Endothelial cell (in vitro differentiated cells): ENCODE measurements at places on chromosomes 12 and 14. TPM values are rescaled to one million over a fixed set of nuclear protein-coding genes. Genes with fewer than 3 reads are reported as not detected.

- no peak for DNase-seq
Observed at GRCh38 chr14:60760644-60761364, 26.2 kb downstream of the MNAT1 start.

Gene DENND5B
- total RNA-seq: 20.0 TPM

DNA sequence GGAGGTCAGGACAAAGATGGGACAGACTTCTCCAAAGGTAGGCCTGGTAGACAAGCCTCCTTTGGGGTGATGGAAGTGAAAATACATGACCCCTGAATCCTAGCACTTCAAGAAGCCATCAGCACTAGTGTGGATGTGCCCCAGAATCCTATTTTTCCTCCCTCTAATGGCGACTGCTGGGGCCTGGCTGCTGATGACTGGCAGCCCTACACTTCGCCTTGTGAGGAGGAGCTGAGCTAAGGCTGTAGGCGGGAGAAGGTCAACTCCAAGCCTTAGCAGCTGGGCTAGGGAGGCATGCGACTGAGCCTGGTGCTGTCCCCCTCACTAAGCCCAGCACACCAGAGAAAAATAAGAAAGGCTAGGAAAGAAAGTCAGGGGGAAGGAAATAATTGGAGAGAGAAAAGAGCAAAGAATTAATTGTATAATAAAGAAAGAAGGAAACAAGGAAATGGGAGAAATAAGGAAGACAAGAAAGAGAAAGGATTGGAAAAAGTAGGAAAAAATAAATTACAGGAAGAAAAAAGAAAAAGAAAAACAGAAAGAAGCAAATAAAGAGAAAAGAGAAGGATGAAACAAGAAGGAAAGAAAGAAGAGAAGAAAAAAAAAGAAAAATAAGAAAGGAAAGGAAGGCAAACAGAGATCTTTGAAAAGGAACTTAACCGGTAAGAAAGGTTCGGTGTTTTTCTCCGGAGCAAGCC lies 4.7 kb upstream of the HOXC10 start:
- no peak for DNase-seq

DNA sequence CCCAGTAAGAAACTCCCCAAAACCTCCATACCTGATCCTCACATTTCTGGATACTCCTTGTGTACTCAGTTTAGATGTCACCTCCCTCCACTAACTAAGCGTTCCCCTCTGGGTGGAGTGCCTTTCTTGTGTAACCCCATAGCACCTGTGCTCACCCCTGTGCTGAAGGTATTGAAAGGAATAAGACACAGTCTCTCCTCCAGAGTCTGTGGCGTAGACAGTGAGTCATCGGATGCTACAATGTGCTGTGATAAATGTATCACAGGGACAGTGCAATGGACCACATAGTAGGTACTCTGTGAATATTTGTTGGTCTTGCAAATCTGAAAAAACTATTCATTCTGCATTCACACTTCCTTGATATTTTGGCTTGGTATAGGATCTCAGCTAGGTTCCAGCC lies 30.8 kb downstream of the TSPAN9 start:
- no peak for DNase-seq

- DNase-seq: no peak
Observed at GRCh38 chr14:65866448-65866847, 453.9 kb downstream of the FUT8 start.

GRCh38 chr14:39974036-39974435 lies 541.8 kb upstream of the FBXO33 start:
- DNase-seq: no peak

- DNase-seq: no peak
Observed at GRCh38 chr12:122199484-122200355, 3.8 kb upstream of the B3GNT4 start.

- no peak for DNase-seq
Observed at GRCh38 chr12:31702047-31702446, 26.8 kb downstream of the AMN1 start.

DNA sequence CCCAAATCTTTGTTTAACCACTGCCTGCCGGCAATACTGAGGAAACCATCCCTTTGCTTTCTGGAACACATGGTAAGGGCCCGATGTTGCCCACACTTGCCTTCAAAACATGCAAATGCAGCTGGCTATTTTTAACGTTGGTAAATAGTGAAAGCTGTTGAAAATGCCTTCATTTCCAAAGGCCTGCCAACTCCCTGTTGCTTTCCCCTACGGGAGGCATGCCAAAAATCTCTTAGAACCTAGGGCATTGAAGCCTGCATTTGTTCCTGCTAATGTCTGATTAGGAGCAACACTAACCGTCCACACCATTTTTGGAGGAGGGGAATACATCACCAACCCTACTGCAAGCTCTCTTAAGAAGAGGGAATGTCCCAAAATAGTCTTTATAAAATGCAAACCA lies 152.6 kb upstream of the NOS1 start:
- DNase-seq: no peak

DNA sequence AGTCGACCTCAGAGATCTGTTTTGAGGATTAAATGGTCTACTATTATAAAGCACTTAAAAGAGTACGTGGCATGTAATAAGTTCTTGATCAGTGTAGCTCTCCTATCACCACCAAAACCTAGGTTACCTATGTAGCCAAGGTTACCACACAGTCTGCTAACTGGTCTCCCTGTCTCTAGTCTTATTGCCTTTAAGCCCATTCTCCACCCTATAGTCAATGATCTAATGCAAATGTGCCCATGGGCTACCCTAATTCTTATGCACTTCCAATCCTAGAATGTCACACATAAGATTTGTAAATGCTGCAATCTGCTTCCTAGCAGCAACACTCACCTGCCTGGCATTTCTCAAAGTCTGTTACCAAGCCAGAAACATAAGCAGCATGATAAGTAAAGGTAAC lies 44.9 kb downstream of the C2CD5 start:
- DNase-seq: no peak

- no peak for DNase-seq
Observed at GRCh38 chr12:113184098-113184899, 979 bp downstream of the DDX54 start.

- no peak for DNase-seq
Observed at GRCh38 chr12:27105746-27106536, 23.6 kb upstream of the C12orf71 start.

- DNase-seq: no peak
Observed at GRCh38 chr14:106547735-106548434, 1021.5 kb downstream of the TMEM121 start.

- DNase-seq: peak; percentile 4
Observed at GRCh38 chr12:99131751-99132199, 486.7 kb downstream of the APAF1 start.

DNA sequence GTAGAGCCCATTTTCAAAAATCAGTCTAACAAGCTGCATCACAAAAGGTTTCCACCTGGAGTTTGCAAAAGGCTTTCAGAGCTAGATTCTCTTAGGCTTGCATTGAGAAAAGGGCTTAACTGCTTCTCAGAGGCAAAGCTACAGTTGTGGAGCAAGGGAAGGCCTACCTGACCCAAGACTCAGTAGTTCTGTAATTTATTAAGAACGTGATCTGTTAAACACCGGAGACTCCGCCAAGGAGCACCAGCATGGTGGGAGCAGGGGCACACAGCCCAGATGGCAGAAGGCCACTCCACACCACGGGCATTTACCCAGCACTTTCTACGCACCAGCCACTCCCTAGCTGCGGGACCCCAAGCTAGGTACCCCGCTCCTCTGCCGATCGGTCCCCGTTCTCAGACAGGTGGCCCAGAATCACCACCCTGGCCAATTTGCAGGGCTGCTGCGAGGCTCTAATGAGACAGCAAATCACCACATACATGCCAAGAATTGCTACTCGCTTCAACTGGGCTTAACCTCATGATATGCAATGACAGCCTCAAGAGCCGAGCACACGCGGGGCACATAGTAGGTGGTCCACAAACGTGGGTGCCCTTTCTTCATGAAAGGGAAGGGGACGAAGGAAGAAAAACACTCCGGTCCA lies 1.5 kb downstream of the ITPK1 start:
- no peak for DNase-seq

Gene TNFAIP2
- total RNA-seq: 163 TPM

GRCh38 chr14:102275866-102276265 lies 29.1 kb downstream of the MOK start:
- no peak for DNase-seq

Gene GNB3
- 9.0 TPM for total RNA-seq

Gene TAS2R46
- 0.82 TPM for total RNA-seq

DNA sequence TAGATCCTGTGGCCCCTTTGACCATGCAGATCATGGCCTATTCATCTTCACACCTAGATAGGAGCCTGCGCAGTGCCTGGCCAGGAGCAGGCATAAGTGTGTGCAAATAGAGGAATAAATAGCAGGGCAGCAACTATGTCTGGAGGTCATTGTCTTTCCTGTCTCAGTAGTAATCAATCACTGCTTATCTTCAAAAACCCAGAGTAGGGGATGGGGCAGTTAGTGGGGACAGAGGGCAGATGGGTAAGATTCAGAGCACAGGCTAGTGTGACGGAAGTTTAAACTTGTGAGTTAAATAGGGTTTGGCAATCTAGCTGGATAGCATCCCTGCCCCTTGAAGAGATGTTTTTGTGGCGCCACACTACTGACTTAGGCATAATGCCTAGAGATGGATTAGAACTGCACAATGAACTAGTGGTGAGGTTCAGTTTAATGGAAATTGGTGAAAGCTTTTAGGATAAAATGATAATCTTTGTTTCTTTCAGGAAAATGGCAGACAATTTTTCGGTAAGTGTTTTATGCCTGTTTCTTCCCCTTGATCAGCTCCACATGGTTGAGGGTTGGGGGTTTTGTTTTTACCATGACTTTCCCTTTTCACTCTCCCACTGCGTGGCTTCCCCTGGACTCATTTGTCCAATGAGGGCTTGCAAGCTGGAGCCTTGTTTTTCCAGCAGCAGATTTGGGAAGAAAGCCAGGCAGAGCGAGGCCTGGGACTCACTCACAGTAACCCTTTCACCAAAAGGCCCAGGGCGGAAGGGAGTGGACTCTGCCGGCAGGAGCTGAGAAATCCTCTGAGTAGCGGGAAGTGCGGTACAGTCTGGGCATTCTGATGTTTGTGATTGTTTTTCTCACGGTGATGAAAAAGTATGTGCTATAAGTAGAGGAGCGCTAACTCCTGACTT lies 8.1 kb downstream of the LGALS3 start:
- DNase-seq: no peak

- no peak for DNase-seq
Observed at GRCh38 chr12:29733060-29733459, 50.7 kb downstream of the TMTC1 start.

- no peak for DNase-seq
Observed at GRCh38 chr12:22173177-22173576, 127.2 kb downstream of the CMAS start.

DNA sequence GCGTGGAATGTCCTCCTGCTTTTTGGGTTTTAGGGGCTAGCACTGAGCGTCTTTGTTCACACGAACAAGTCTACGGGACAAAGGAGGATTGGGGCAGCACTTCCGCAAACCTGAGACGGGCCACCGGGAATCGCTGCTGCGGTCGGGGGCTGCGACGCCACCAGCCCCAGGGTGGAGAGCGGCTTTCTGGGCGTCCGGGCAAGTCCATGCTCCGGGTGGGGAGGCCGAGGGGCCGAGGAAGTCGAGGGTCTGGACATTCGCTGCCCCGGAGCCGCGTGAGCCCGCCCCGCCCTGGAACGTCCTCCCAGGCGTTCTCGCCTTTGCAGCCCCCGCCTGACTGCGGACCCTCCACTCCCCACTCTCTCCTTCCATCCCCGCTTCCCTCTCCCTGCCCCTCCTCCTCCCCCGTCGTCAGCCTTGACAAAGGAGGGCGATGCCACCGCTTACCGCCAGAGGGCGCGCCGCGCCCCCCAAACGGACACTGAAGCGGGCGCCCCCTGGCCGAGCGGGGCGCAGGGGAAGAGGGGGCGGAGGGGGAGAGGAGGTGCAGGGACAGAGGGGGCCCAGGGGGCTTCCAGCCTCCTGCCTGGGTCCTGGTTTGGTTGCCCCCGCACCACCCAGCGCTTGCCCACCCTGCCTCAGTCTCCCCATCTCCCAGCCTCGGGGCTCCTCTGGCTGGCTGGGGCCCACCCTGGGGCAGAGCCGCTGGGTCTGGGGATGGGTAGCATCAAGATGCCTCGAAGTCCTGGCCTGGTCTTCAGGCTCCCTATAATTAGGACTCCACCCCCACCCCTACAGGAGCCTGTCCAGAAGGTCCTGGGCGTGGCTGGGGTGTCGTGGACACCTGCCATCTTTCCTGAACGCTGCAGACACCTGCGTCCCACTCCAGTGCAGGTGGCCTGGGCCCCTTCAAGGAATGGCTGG lies 39.1 kb upstream of the INF2 start:
- DNase-seq: peak; percentile 86

DNA sequence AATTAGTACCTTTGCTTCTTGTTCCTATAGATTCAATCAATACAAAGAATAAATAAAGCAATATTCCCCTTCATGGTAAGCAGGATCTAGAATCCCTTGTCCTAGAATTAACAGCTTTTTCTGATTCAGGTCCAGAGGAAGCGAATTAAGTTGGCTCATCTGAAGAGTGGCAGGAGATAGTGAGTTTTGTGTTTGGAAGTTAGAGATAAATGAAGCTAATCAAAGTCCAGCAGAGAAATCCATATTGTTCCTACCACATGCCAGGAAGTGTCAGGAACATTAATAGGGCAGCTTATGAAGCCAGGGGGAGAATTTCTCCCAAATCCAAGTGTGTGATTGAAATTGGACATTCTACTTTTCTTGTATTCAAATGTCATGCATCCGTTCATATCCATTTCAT lies 13.9 kb downstream of the CAPZA3 start:
- no peak for DNase-seq

GRCh38 chr12:27607591-27607990 lies 83.6 kb downstream of the PPFIBP1 start:
- DNase-seq: no peak

Gene STAB2
- total RNA-seq: 0.10 TPM

Gene CIT
- 14.4 TPM for total RNA-seq

GRCh38 chr12:6613015-6613775 lies 6.0 kb upstream of the CHD4 start:
- DNase-seq: no peak

DNA sequence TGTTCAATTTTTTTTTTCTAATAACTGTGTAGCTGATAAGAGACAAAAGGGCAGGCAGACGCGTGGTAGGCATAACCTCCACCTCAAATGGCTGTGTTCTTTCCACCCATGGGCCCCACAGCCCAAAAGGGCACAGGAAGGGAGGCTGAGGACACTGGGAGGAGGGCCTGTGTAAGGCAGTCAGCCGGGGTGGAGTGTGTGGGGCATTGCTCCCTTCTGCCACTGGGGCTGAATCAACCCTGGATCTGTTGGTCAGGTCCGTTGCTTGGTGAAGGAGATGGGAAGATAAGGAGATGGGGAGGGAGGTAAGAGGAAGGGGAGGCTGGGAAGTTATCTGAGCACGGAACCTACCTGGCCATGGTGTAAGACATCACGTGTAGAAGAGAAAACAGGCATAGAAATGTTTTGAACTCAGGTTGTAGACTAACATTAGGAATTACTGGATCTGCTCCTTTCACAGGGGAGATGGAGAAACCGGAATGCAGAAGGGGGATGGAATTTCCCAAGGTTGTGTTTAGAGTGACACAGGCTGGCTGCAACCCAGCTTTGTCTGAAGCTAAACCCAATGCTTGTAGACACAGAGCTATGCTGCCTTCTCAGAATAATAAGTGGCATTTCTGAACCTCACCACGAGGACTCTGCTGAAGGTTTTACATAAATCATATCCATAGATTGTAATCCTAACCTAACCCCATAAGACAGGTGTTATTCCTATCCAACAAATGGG lies 138.5 kb upstream of the NOS1 start:
- DNase-seq: no peak

GRCh38 chr14:34982421-34983147 lies at the start of gene SRP54:
Gene SRP54, plus strand, starts transcription at chr14:34982992. Its CDS starts 13,718 bp downstream, at chr14:34996710.
- peak; percentile 99 for DNase-seq
